Activated naive CD8-positive, alpha-beta T cell treated with anti-CD3 and anti-CD28 coated beads for 36 hours (primary cell): ENCODE measurements at places on chromosomes 16 and 17. TPM values are rescaled to one million over a fixed set of nuclear protein-coding genes. Genes with fewer than 3 reads are reported as not detected.

Gene TGFB1I1
- 0.32 TPM for total RNA-seq

Gene OTOP3
- total RNA-seq, result not detected

Gene PRSS8
- total RNA-seq, result not detected

Gene MAZ
- total RNA-seq, result 438 TPM

Gene KRTAP3-2
- not detected for total RNA-seq

Gene ABCC11
- total RNA-seq, result 0.16 TPM

Gene SLC38A8
- total RNA-seq, result not detected

Gene CORO6
- total RNA-seq, result 9.4 TPM

Gene TUBG2
- 7.8 TPM for total RNA-seq

Gene GLOD4
- total RNA-seq, result 82.0 TPM

Gene CRHR1
- total RNA-seq, result not detected
